ENCODE measurements at places on chromosomes 6 and 20.

DNA sequence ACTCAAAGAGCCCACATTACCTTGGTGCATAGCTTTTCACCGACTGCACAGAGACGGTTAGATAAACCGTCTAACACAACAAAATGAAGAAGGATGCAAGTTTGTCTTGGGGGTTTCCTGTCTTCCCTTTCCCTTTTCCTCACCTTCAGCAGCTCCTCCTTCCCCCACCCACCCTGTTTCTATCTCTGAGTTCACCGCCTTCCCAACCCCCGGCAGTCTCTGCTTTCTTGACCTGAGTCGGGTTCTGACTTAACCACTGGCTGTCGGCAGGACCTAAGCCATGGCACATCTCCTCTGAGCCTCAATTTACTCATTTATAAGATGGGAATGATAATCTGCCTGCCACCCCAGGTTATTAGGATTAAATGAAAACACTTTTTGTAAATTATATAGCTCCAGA lies 25.8 kb upstream of the CNKSR3 start:
- DNase-seq = no peak
- peaks cover 1% of the 10 kb centered on the region for H3K27me3 ChIP-seq
- no peaks in the 10 kb centered on the region for H3K36me3 ChIP-seq
- peaks cover 12% of the 10 kb centered on the region for H3K4me1 ChIP-seq
- H3K27ac ChIP-seq = no peak overlapping the region

DNA sequence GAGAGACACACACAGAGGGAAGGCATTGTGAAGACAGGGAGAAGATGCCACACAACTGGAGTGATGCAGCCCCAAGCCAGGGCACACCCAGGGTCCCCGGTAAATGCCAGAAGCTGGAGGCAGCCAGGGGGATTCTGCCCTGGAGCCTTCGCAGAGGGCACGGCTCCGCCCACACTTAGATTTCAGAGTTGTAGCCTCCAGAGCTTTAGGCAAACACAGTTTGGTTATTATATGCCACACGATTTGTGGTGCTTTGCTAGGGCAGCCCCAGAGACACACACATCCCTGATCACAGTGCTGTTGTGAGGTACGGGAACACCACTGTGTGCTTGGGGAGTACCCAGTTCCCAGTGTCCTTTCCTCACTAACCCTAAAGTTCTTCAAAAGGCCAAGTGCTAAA lies 280.6 kb downstream of the SMOC2 start:
- H3K27me3 ChIP-seq = peaks cover 3% of the 10 kb centered on the region
- no peak for DNase-seq
- no peak overlapping the region for H3K27ac ChIP-seq
- no peaks in the 10 kb centered on the region for H3K4me1 ChIP-seq
- peaks cover 19% of the 10 kb centered on the region for H3K36me3 ChIP-seq

DNA sequence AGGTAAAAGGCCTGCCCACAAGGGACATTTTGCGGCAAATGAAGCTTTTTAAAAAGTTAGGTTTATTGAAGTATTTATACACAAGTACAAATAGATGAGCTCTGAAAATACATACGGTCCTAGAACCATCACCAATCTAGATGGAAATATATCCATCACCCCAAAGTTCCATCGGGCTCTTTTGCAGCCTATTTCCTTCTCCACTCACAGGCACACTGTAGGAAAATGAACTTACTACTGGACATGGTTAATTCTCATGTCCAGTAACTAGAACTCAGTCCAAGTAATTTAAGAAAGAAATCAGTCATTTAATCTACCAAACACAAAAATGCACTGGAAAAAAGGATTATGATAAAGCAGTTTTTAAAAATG lies 6.2 kb downstream of the PCNA start:
- DNase-seq = no peak
- no peaks in the 10 kb centered on the region for H3K27me3 ChIP-seq
- H3K36me3 ChIP-seq = peaks cover 11% of the 10 kb centered on the region
- peak overlapping the region; percentile 81 for H3K27ac ChIP-seq

DNA sequence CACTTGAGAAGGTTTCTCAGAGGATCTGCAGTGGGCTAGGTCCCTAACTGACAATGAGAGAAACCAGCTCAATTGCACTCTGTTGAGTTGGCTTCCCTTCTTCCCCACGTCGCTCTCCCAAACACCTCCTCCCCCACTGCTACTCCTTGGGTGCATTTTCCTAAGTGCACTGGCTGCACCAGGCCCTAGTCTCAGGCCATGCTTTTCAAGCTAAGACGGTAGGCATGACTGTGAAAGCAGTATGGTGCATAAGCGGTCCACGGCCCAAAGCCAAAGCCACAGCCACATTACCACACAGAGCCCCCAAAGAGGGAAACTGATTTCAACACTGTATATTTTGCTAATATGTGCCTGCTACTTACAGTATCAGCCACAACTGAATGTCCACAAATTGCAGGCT lies 62.1 kb upstream of the RBM24 start:
- DNase-seq = no peak
- no peaks in the 10 kb centered on the region for H3K27me3 ChIP-seq
- no peaks in the 10 kb centered on the region for H3K4me1 ChIP-seq
- H3K4me3 ChIP-seq = no peak overlapping the region
- H3K36me3 ChIP-seq = no peaks in the 10 kb centered on the region

- no peak overlapping the region for H3K4me3 ChIP-seq
- peaks cover 12% of the 10 kb centered on the region for H3K27me3 ChIP-seq
- no peak for DNase-seq
- H3K27ac ChIP-seq = peak overlapping the region; percentile 61
- peaks cover 20% of the 10 kb centered on the region for H3K36me3 ChIP-seq
- H3K4me1 ChIP-seq = peaks cover 34% of the 10 kb centered on the region
Observed at GRCh38 chr6:154736618-154737259, 3.5 kb downstream of the SCAF8 start.

DNA sequence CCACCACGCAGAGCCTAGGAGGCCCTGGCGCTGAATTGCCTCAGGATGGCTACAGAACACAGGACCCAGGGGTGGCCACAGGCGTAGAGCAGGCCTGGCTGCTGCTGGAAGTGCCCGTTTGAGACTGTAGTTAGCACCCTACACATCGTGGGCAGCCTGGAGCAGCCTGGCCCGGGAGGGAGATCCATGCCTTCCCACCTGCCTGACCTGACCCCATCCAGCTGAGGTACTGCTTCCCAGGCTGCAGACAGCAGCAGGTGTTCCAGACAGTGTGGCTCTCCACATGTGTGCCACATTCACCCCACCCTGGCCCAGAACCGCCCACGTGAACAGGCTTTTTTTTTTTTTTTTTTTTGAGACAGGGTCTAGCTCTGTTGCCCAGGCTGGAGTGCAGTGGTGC lies 20.9 kb upstream of the MAP1LC3A start:
- peaks cover 2% of the 10 kb centered on the region for H3K27me3 ChIP-seq
- no peak overlapping the region for H3K27ac ChIP-seq
- DNase-seq = no peak
- no peak overlapping the region for H3K4me3 ChIP-seq

DNA sequence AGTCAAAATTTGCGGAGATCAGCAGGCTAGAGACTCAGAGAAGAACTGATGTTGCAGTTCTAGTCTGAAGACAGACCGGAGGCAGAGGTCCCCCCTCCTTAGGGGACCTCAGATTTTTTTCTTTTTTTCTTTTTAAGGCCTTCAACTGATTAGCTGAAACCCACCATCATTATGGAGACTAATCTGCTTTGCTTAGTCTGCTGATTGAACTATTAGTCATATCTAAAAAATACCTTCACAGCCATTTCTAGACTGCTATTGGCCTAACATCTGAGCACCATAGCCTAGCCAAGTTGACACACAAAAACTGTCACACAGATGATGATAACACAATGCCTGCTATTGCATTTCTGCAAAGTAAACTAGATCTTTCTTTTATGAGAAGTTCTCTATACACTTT lies 141.1 kb upstream of the TNFAIP3 start:
- no peak overlapping the region for H3K4me3 ChIP-seq
- no peaks in the 10 kb centered on the region for H3K27me3 ChIP-seq
- peaks cover 3% of the 10 kb centered on the region for H3K4me1 ChIP-seq
- no peaks in the 10 kb centered on the region for H3K36me3 ChIP-seq
- no peak for DNase-seq
- no peak overlapping the region for H3K27ac ChIP-seq

GRCh38 chr20:6499566-6499965 lies 267.9 kb upstream of the BMP2 start:
- H3K4me3 ChIP-seq = no peak overlapping the region
- DNase-seq = no peak
- H3K27ac ChIP-seq = no peak overlapping the region
- no peaks in the 10 kb centered on the region for H3K27me3 ChIP-seq
- no peaks in the 10 kb centered on the region for H3K36me3 ChIP-seq

DNA sequence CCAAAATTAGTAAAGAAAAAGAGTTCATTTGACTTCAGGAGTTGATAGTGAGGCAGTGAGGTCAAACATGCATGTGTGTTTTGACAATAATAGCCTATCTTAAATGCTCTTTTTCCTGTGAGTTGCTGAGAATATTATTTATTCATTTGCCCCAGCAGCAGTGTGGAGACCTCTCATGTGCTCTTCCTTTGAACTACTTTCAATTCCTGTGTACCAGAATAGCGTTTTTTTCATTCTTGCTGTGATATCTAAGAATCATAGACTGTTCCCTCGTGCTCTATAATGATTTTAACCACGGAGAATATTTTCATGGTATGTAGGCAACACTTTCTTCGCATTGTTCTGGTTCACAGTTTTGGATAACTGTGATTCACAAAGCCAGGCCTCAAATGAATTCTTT lies 5.2 kb downstream of the CDYL start:
- H3K36me3 ChIP-seq = peaks cover 15% of the 10 kb centered on the region
- H3K27ac ChIP-seq = no peak overlapping the region
- H3K27me3 ChIP-seq = peaks cover 5% of the 10 kb centered on the region
- H3K4me1 ChIP-seq = peaks cover 22% of the 10 kb centered on the region
- H3K4me3 ChIP-seq = no peak overlapping the region
- no peak for DNase-seq

GRCh38 chr6:107443608-107444267 lies 15.6 kb downstream of the PDSS2 start:
- peaks cover 15% of the 10 kb centered on the region for H3K36me3 ChIP-seq
- no peaks in the 10 kb centered on the region for H3K4me1 ChIP-seq
- DNase-seq = no peak
- H3K4me3 ChIP-seq = no peak overlapping the region
- no peak overlapping the region for H3K27ac ChIP-seq

DNA sequence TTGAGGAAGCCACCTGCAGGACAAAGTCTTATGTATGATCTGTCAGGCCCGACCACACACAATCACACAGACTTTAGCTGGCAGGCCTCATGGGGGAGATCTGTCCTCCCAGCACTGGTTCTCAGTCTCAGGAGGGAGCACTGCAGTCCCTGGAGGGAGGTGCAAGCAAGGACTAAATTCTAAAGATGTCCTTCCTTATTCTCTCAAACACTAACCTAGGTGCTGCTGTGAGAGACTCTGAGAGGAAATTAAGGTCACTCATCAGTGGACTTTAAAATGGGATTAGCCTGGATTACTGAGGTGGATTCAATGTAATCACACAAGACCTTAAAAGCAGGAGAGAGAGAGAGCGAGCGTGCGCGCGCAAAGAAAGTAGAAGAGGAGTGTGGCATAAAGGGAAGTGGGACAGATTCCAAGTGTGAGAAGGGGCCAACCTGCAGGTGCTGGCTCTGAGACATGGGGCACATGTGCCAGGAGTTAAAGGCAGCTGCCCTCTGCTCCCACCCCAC lies 14.3 kb downstream of the GLO1 start:
- no peaks in the 10 kb centered on the region for H3K36me3 ChIP-seq
- H3K27me3 ChIP-seq = no peaks in the 10 kb centered on the region
- no peaks in the 10 kb centered on the region for H3K4me1 ChIP-seq
- DNase-seq = no peak

DNA sequence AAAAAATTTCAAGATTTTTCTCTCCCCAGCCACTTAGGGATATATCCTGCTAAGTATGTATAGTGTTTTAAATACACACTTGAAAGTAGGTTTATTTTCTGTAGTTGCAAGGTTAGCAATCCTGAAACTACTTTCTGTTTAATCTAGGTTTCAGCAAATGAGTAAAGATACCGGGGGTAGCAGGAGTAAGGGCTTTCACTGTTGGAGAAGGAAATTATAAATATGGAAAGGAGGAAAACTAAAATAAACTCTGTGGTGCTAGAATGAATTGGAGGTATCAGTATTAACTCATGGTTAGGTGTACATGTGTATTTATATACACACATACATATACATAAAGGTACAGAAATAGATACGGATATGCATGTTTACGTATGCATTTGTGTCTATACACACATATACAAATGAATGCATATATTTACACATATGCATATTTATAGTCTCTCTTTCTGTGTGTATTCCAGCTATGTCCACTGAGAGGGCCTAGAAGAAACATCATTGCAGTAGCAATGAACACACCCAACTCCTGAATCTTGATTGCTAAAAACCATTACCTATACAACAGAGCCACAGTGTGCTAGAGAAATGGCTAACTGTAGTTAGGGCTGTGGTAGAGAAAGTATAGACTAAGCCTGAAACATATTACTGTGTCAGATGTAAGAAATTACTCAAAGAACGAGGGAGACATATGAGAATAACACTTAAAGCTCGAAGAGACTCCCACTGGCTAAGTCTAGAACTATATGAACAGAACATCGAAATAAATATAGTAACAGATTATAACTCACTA lies 95.9 kb upstream of the EMILIN3 start:
- no peaks in the 10 kb centered on the region for H3K4me1 ChIP-seq
- no peak for DNase-seq
- H3K4me3 ChIP-seq = no peak overlapping the region
- H3K36me3 ChIP-seq = peaks cover 46% of the 10 kb centered on the region
- H3K27ac ChIP-seq = no peak overlapping the region

DNA sequence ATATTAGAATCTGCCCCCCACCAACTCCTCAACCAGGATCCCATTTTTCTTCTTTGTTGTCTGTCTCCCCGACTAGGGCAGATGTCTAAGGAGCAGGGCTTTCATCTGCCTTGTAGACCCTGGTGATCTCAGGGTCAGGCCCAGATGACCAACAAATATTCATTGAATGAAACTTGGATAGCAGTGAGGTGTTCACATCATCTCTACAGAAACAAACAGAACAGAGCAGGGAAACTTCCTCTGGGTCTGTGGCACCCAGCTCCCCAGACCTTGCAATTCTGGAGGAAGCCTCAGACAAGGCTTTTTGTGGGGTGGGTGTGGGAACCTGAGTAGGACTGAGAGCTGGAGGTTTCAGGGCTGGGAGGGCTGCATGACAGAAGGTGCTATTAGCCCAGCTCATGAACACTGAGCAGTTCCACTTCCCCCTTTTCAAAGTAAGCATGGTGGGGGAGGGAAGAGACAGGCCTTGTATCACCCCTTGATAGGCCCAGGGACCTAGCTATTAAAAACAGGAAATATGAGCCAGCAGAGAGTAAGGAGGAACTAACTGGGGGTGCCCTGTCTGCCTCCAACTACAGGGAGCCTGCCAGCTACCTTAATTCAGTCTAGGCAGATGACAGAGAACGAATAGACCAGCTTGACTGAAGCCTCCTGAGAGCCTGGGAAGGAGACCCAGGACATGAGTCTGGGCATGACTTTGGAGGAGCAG lies 37.3 kb upstream of the TOP1 start:
- no peak overlapping the region for H3K27ac ChIP-seq
- no peak overlapping the region for H3K4me3 ChIP-seq
- H3K27me3 ChIP-seq = peaks cover 2% of the 10 kb centered on the region
- H3K36me3 ChIP-seq = no peaks in the 10 kb centered on the region
- no peak for DNase-seq

- H3K27ac ChIP-seq = peak overlapping the region; percentile 92
- H3K27me3 ChIP-seq = peaks cover 1% of the 10 kb centered on the region
- H3K4me3 ChIP-seq = no peak overlapping the region
- DNase-seq = no peak
Observed at GRCh38 chr6:155450240-155450581, 5.4 kb downstream of the NOX3 start.

All from endothelial cell (in vitro differentiated cells).